Hepatic stellate cell (primary cell): ENCODE measurements at places on chromosomes 1 and 21.

- no peak for DNase-seq
Observed at GRCh38 chr1:94107141-94107540, 13.8 kb downstream of the ABCA4 start.

DNA sequence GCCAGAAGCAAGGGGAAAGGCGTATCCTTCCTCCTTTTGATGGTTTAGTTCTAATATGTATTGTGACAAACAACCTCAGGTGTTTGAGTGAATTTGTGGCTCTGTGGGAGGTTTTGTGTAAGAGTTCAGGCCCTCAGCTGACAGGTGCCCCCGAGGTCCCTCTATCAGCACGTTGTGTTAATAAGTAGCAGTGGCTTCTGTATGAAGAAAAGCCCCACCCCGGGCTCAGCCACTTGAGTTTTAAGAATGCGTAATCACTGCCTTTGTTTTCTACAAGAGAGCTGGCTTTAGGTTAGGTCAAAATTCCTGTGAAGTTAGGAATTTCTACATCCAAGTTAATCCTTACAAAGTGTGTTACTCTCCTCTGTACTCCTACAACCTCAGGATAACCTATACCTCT is 92.4 kb upstream of the PGBD5 start:
- DNase-seq = no peak

GRCh38 chr1:162035241-162035640 is 11.6 kb upstream of the OLFML2B start:
- no peak for DNase-seq

DNA sequence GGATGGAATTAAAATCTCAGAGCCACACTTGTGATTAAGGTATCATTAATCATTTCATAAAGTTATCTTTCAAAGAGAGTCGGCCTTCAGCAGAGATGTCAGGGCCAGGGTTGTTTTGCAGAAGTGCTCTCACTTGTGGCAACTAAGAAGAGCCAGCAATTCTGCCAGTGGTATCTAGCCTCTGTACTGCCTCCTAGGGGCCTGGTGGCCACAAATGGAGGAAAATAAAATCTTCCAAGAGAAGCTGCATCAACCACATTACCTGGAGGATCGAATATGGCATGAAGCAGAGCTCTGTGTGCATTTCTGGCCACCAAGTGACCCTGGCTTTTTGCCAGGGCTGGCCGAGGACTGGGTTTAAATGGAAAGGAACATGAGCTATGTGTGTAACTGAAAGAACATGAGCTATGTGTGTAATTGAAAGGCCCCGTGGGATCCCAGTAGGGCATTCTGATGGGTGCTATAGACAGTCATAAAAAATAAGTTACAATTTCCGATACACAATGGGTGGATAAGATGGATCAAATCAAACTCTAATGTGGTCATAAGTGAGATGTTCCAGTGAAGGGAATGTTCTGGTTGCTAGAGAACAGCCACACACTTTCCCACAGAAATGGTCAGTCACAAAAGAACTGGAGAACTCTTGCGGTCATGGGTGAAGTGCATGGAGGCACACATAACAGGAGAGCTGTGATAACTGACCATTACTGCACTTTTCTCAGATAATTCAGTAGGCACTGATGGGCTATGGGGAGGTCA is 335.8 kb downstream of the CAMTA1 start:
- DNase-seq = no peak

- no peak for DNase-seq
Observed at GRCh38 chr1:14630986-14631385, 32.5 kb downstream of the KAZN start.

DNA sequence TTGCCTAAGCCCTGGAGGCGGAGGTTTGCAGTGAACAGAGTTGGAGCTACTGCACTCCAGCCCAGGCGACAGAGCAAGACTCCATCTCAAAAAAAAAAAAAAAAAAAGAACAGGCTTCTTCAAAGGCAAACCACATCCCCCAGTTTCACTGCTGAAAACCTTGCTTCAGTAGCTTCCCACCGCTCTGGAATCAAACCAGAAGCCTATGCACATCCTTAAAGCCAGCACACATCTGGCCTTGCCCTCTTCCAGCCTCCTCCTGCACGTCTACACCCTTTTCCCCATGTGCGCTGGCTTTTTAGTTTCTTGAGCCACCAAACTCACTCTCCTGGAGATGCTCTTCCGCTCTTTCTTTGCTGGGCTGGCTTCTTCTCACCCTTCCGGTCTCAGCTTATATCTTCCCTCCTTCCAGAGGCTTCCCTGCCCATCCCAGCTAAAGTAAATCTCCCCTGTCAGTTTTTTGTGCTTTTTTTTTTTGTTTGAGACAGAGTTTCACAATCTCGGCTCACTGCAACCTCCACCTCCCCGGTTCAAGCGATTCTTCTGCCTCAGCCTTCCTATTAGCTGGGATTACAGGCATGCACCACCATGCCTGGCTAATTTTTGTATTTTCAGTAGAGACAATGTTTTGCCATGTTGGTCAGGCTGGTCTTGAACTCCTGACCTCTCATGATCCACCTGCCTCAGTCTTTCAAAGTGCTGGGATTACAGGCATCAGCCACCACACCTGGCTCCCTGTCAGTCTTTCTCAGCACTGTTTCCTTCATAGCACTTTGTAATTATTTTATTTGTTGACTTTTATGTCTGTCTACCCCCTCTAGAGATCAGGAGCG is 42.0 kb upstream of the ID3 start:
- no peak for DNase-seq

DNA sequence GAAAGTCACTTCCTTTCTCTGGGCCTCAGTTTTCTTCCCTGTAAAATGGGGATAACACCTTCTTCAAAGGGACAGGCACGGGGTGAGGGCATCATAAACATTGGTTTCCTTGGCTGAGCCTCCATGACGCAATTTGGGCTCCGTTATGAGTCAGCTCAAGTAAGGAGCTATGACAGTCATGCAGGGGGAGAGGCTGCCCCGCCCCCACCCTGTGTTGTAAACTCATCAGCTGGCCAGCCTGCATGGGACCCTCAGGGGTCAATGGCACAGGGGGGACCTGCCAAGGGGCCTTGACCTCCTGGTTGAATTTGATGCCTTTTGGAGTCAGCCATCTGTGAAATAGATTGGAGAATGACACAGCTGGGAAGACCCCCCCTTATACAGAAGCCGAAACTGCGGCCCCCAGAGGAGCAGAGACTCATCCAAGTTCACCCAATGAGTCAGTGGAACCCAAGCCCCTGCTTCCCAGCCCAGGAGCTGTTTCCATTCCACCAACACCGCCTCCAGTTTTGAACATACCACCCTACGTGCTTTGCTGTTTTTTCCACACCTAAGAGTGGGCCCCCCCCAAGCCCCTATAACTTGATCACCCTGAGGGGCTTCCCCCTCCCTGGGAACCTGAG is 36.8 kb upstream of the RUNX3 start:
- DNase-seq = no peak

GRCh38 chr1:9794081-9794480 is 29.7 kb downstream of the CLSTN1 start:
- DNase-seq = no peak

GRCh38 chr1:20199403-20199802 is 13.1 kb upstream of the PLA2G2C start:
- DNase-seq = no peak

DNA sequence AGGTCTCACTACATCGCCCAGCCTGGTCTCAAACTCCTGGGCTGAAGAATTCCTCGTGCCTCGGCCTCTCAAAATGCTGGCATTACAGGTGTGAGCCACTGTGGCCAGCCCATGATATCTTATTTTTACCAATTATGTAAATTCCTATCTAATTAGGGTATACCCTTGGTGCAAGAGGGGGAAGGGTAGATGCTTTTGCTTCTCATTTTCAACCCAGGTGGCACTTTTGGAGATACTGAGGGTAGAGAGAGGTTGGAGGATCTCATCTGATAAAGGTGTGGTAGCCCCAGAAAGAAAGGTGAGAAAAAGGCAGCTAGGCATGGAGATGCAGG is 17.4 kb downstream of the ENSA start:
- DNase-seq = no peak

DNA sequence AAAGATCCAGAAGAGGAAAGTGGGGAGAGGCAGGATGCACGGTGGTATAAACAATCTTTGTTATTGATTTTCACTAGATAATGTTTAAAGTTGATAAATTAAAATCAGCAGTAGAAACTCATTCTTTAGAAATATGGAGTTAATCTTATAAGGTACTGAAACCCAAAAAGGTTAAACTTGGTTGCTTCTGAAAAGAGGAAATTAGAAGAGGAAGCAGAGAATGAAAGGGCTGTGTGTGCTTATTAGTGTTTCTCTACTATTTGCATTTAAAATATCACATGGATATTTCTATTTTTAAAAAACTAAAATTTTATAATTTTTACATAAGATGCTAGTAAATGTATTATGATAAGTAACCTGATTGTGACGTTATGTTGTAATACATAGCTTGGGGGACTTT is 24.4 kb downstream of the C1orf141 start:
- DNase-seq = no peak

DNA sequence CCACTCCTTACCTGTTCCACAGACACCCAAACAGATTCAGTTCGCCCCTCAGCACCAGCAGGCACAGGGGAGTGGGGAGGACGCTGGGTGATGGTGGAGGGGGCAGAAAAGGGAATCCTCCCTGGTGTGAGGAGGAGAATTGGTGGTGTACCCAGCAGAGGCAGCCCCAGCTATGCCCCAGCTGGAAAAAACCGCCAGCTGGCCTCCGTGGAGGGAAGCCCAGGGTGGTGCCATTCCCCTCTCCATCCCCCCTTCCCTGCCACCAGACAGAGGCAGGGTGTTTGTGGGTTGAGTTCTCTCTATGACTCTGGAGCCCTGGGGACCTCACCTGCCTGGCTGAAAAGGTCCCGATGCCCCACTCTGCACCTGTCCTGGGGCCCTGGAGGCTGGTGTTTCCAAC is 27.9 kb downstream of the OPTC start:
- no peak for DNase-seq

- no peak for DNase-seq
Observed at GRCh38 chr1:164693564-164694359, 134.8 kb downstream of the PBX1 start.

GRCh38 chr1:212301580-212301979 is 16.4 kb downstream of the PPP2R5A start:
- no peak for DNase-seq

DNA sequence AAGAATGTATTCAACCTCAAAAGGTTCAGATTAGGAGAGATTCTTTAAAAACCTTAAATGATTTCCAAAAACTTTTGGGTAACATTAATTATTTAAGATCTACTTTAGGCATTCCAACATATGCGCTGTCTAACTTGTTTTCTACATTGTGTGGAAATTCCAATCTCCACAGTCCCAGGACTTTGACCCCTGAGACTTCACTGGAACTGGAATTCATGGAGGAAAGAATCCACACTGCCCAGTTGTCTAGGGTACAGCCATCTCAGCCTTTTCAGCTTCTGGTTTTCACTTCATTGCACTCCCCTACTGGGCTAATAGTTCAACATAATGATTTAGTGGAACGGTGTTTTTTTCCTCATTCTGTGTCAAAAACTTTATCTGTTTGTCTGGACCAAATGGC is 161.5 kb downstream of the IER5 start:
- DNase-seq = no peak

GRCh38 chr1:209650454-209650853 is 1.8 kb downstream of the LAMB3 start:
- no peak for DNase-seq

- DNase-seq = peak; percentile 39
Observed at GRCh38 chr1:160149716-160150115, 1.7 kb upstream of the ATP1A4 start.

GRCh38 chr1:59906931-59907330 is 19.6 kb downstream of the CYP2J2 start:
- no peak for DNase-seq

DNA sequence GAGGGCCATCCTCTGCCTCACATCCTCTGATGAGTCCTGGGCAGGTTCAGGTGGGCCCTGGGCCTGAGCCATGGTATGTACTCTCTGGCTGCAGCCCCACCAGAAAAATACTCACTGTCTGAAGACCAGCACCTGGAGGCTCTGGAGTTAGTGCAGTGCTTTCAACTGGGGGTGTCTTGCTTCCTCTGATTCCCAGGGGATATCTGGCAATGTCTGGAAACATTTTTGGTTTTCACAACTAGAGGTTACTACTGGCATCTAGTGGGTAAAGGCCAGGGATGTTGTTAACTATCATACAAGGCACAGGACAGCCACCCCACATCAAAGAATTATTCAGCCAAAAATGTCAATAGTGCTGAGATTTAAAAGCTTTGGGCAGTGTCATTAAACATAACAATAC is 152.7 kb downstream of the HIVEP3 start:
- DNase-seq = no peak

DNA sequence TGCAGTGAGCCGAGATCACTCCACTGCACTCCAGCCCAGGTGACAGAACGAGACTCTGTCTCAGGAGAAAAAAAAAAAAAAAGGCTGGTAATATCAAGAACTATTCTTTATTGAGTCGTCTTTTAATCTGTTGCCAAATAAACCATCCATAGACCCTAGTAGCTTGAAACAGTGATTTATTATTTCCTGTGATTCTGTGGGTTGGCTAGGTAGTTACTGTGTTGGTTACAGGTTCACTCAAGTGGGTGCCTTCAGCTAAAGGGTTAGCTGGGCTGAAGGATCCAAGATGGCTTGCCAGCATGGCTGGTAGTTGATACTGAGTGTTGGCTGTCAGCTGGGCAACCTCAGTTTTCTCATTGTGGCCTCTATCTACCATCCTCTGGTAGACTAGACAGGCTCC is 9.2 kb downstream of the TLCD4 start:
- DNase-seq = no peak

DNA sequence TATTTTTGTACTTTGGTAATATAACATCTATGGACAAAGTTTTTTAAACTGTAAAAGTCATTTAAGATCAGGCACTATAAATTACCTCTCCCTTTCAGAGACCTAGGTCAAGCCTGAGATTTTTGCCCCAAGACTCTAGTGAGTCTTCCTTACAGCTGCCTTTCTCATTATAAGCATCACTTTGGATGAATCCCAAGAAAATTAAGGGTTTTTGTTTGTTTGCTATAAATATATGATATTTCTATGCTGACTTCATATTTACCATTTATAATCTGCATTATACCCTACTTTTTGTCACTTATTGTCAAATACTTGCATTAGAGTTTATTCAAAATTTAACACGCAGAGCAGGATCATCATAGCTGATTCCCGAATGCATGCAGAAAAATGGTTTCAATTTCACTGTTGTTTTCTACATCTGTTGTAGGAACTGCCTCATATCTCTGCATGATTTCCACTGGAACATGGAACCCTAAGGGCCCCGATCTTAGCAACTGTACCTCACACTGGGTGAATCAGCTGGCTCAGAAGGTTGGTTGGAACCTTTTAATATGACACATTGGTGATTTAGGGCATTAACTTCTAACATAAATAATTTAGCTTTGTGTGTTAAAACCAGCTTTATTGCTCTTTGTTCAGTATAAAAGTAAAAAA is 150.0 kb downstream of the ADGRL2 start:
- no peak for DNase-seq
